Type B pancreatic cell (in vitro differentiated cells): ENCODE measurements at places on chromosomes 3 and 15. TPM values are rescaled to one million over a fixed set of nuclear protein-coding genes. Genes with fewer than 3 reads are reported as not detected.

DNA sequence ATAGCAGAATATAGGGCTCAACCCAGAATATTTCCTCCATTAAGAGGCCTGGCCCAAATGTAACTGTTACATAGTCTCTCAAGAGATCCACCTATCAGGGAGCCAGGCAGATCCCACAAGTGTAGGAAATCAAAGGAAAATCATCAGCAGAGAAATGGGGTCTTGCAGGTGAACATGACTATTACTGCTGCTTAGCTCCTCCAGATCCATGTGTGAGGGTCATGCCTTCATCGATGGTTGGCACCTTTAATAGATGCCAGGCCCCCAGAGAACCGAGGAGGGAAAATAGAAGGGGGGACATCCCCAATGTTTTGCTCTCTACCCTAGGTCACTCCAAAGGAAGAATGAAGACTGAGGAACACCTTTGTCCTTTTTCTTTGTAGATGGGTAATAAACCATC, 1029.9 kb upstream of the CADM2 start:
- no peak for DNase-seq

DNA sequence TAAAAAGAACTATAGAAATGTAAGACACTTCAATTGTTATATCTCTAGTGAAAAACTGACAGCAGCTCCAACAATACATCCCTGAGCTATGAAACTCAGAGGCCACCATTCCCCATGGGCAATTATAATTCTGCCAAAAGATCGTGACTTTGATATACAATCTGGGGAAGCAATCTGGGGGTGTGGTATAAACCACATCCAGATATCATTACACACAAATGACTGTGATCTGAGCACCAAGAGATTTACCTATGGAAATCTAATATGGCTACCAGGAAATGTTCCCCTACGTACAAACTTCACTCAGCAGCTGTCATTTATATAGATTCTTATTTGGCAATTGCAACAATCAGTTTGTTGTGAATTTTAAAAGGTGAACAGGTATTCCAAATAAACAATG, 110.3 kb downstream of the FRMD5 start:
- DNase-seq, result no peak

SPATA12 gene
- not detected in 2 replicates for total RNA-seq

- no peak for DNase-seq
Observed at GRCh38 chr3:66353530-66353929, 132.7 kb downstream of the SLC25A26 start.

GRCh38 chr3:143182866-143183664, 63.5 kb downstream of the CHST2 start:
- no peak for DNase-seq

- DNase-seq, result peak; percentile 79
Observed at GRCh38 chr15:98292442-98293240, 332.1 kb downstream of the ARRDC4 start.

DNA sequence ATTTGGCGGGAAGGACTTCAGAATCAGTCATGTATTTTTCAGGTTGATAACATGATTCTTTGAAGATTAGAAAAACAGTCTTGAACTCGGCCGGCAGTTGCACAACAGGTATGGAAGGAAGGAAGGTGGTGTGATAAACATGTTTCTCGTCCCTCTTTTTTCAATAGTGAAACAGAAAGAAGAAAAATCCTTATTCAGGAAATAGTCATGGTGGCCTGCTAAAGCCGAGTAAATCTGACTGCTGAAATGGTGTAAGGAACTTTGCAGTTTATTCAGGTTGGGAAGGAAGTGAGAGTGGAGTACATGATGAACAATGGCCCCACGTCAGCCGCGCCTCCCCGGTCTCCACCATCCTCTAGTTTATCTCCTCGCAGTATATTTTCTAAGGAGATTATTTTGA, 6.7 kb downstream of the RASGRP1 start:
- DNase-seq, result no peak

GRCh38 chr3:123084192-123084591, 17.4 kb downstream of the PDIA5 start:
- no peak for DNase-seq

DNA sequence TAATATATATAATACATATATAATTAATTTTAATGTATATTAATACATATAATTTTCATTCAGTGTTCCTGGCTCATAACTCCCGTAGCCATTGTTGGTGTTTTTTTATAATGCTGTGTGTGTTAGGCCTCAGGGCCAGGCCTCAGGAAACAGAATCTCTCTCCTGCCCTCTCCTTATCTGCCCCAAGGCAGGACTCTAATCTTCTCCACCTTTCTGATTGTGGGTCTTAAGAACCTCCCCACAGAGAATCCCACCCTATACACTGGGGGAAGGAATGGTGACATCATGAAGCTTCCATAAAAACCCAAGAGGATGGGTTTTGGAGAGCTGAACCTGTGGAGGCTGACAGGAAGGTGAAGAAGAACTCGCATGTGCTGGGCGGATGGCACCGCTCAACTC, 4.0 kb upstream of the FMN1 start:
- DNase-seq, result no peak

RGMA gene
- 37.0 and 41.6 TPM in 2 replicates for total RNA-seq
